ENCODE measurements at places on chromosomes 12 and 14.

DNA sequence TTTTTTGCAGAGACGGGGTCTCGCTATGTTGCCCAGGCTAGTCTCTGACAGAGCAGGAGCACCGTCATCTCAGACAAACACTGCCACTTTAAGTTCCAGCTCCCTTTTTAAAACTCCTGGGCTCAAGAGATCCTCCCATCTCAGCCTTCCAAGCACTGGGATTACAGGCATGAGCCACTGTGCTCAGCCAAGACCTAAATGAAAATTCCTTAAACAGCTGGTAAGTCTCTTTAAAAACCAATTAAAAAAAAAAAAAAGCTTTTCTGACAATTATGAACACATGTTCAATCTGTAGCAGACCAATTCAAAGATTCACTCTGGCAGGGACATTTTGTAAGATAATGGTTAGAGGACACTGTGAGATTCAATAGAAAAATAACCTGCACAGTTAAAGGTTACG, 77.8 kb downstream of the HECTD4 start:
- no peak for DNase-seq

GRCh38 chr14:106802413-106803364, 1276.3 kb downstream of the TMEM121 start:
- DNase-seq = peak; percentile 24

DNA sequence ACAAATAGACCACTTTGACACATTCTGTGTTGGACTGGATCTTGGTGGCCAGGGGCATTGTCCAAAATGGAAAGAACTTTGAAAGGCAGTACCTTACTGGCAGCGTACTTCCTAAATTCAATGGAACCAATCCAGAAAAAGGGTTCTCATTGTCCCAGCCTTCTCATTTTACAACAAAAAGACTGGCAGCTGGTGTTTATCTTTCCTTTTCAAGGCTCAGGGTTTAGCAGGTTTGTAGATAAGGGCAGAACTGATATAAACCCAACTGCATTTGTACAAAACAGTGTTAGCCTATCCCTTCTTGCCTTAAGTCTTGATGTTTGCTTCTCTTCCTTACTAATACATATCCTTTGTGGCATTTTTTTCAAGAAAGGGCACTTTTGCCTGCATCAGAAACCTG, 7.7 kb downstream of the THAP2 start:
- DNase-seq = no peak

DNA sequence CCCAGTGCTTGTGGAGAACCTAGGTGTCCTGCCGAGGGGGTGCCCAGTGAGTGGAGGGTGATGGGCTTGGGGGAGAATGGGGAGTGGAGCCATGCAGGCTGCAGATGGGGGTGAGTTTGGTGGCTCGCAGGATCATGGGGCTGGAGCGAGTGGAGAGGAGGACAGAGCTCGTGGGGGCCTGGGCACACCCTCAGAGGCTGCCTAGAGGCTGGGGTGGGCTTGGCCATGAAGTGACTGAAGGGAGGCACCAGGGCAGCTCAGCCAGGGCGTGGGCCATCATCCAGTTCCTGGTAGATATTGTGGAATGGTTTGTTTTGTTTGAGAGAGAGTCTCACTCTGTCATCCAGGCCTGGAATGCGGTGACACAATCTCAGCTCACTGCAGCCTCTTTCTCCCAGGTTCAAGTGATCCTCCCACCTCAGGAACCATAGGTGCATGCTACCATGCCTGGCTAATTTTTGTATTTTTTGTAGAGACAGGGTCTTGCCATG, 43.4 kb upstream of the AMN start:
- DNase-seq = no peak

GRCh38 chr12:23354800-23355199, 594.7 kb downstream of the SOX5 start:
- no peak for DNase-seq

- peak; percentile 32 for DNase-seq
Observed at GRCh38 chr12:19273482-19274330, 144.2 kb downstream of the PLEKHA5 start.

DNA sequence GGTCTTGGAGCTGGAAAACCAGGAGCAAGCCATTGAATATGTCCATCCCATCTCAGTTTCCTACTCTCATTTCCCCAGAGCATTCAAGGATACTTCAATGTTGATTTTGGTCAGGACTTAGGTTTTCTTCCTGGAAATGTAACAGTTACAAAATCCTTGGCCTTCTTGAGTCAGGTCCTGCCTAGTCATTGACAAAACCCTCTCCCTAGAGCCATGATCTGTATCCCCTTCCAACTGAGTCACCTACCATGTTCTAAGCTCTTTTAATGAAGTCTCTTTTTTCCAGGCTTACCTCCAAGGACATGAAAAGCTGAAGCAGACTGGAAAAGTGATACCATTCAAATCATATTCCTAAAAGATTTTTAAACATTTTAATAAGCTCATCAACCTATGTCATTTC, 549.2 kb downstream of the GALC start:
- DNase-seq = no peak

DNA sequence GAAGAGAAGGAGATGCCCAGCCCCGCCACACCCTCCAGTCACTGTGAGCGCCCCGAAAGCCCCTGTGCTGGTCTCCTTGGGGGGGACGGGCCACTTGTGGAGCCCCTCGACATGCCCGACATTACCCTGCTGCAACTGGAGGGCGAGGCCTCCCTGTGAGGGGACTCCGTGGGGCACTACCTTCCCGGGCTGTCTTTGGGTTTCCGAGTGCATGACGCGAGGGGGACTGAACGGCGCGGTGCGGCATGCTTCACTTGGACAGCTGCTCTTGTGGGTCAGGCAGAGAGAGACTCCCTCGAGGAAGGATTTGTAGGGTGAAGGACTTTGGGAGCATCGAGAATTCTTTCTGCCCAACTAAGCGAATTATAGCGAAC, 1.1 kb downstream of the CCDC184 start:
- no peak for DNase-seq

- no peak for DNase-seq
Observed at GRCh38 chr14:43754838-43755237, 752.2 kb downstream of the FSCB start.

DNA sequence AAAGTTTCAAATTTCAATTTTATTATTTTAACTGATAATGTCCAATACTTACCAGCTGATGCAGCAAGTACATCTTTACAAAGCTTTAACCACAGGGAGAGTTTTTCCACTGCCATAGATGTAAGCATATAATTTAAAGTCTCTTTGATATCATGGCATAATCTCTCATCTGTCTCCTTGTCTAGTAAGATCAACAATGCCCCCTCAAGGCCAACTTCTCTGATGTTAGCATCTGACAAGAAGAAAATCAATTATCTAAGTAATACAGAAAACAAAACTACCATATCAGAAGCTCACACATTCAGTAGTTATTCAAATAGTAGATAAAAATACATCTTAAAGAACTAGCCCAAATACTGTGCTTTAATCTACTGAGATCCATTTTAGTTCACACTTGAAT, 94.2 kb downstream of the HEATR5A start:
- no peak for DNase-seq

DNA sequence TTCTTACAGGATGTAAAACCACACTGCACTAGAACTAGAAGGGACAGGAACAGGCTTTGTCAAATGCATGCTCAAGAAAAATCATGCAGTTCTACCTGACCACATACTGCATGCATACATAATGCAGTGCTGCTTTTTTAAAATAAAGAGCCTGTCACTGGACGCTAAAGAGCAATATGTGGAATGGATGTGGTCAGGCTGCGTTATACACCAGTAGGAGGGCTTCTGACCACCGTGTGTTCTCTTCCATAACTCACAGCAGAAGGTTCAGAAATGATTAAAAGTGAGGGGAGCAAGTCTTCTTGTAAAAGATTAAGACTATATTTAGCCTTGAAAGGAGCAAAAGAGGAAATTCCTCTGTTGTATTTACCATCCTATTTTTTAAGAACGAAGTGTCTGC, 392.0 kb downstream of the EMP1 start:
- DNase-seq = no peak

DNA sequence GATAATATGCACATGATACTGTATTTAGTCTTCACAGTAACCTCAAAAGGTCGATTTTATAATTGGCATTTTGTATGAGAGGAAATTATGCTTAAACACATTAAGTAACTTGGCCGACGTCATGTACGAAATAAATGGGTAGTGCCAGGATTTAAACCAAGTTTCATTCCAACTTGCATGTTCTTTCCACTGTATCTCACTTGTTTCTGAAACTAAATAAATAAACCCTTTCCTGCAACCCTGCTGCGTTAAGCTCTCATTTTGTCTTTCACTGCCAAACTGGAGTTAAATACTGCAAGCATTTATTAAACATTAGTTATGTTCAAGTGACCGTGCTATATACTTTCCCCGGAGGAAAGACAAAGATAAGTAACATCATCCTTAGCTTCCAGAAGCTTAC, 293.9 kb upstream of the PRKD1 start:
- DNase-seq = no peak

GRCh38 chr12:459430-460258, at the start of gene B4GALNT3:
B4GALNT3 (plus strand) TSS chr12:459939; CDS start chr12:460377, 438 bp downstream.
- peak; percentile 35 for DNase-seq

DNA sequence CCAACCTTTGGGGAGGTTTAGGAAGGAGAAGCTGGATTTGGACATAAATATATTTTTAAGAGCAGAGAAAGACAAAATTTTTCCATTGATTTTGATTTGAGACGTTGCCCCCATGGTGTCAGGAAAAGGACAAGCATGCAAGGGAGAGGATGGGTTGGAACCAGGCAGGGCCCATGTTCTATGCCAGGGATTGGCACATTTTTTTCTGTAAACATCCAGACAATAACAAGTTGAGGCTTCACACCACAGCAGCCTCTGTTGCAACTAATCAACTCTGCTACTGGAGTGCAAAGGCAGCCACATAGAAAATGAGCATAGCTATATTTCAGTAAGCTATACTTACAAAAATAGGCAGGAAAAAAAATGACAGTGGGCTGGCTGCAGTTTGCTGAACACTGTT, 44.7 kb downstream of the NR1H4 start:
- DNase-seq = no peak

GRCh38 chr14:68736471-68736871, 56.4 kb downstream of the ZFP36L1 start:
- DNase-seq = no peak

DNA sequence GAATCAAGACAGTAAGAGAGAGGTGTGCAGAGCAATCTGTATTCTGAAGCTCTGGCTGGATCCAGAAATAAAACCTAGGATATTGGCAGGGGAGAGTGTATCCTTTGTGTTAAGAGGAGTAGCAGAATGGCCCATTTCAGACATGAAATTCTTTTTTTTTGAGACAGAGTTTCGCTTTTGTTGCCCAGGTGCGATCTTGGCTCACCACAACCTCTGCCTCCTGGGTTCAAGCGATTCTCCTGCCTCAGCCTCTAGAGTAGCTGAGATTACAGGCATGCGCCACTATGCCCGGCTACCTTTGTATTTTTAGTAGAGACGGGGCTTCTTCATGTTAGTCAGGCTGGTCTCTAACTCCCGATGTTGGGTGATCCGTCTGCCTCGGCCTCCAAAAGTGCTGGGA, 6.1 kb upstream of the SRGAP1 start:
- DNase-seq = no peak

GRCh38 chr14:75851574-75851866, 130.3 kb downstream of the TGFB3 start:
- DNase-seq = no peak

- DNase-seq = no peak
Observed at GRCh38 chr12:132287391-132288238, 41.8 kb downstream of the GALNT9 start.

DNA sequence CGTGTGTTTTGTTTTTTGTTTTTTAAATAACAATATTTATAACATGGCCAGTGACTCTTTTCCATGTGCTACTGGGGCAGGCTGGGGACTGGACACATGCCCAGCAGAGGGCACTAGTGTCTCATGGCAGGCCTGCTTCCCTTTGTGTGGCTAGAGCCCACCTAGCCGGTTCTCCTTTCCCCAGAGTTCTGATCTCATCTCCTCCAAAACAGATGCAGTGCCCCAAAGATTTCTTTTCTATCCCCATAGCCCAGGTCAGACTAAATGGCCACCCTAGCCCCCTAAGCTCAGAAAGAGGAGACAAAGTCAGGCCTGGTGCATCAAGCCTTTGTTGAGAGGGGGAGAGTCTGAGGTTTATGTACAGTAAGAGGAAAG, 21.2 kb downstream of the PRPF40B start:
- DNase-seq = peak; percentile 85

- no peak for DNase-seq
Observed at GRCh38 chr12:26231921-26232320, 36.5 kb downstream of the SSPN start.

- no peak for DNase-seq
Observed at GRCh38 chr14:32300136-32300535, 29.0 kb upstream of the AKAP6 start.

DNA sequence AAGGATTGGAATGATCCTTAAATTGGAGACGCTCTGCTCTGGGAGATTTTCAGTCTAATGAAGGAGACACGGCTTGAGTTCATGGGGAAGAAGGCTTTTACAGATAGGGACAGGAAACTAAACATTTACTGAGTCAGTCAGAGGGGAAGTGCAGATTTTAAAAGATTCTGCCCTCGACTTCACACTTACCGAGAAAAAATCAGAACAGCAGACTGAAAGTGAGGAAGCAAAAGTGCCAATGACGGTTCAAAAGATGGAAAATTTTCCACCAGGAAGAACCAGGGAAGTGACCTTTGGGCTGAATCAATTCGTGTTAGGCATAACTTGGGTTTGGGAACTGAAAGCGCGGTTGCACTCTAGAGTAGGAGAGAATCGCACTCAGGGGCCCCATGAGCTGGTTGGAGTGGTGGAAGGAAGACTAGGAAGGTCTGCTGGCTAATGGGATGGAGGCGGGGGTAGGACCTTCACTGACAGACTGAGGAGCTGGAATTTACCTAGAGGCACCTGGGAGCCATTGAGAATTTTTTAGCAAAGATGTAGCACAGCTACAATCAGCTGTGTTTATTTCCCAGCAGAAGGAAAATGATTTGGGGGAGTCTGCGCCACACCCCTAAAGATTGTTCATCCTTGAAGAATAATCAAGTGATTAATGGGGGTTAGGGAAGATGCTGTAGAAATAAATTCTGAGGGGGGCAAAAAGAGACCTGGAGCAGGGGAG, 1.2 kb downstream of the KCNK13 start:
- no peak for DNase-seq

DNA sequence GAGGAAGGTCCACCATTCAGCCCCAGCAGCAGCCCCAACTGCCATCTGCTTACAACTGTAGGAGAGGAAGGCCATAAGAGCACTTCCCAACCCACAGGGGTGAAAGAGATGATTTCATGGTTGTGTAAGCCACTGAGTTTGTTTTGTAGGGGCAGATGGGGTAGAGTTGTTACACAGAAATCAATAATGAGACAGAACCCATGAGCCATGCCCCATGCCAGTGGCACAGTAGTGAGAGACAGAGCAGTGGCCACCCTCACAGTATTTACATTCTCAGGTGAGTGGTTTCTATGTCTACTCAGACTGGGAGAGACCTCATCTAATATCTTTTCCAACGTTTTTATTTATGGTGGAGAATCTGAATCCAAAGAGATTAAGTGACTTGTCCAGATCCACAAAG, 68.6 kb downstream of the NUAK1 start:
- no peak for DNase-seq

DNA sequence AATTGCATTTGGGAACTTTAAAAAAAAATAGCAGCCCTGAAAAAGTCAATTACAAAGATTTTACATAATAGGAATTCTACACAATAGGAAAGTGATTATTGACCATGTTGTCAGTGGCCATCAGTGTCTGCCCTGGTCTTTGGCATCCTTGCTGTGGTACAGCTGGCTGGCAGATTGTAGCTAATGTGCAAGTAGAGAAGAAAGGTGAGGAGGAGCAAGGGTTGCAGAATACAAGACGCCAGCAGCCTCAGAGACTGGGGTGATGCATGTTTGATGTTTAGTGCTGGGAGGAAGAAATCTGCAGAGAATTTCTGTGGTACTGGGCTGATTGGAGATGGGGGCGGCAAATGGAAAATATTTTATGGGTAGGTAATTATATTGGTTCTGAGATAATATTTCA, 322.9 kb downstream of the TMEM117 start:
- no peak for DNase-seq

- DNase-seq = no peak
Observed at GRCh38 chr12:59700153-59700450, 104.3 kb downstream of the SLC16A7 start.
